AML-193 (cell line): ENCODE measurements at places on chromosomes 16 and 17.

DNA sequence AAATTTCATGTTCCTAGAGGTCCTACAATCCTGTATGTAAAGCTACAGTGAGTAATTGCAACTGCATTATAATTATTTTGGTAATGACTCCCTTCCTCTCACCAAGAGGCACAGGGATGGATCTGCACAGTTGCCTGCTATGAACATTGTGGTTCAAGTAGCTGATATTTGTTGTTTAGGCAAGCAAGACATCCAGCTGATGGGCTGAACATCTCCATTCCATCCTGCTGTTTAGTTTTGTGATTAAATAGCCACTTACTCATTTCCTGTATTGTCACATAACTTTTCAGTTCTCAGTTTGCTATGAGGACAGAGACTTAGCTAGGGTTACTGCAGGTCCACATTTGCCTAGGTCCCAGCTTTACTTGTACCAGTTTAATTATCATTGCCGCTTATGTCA is 181.2 kb upstream of the TBX2 start:
- peak; percentile 67 for DNase-seq

DNA sequence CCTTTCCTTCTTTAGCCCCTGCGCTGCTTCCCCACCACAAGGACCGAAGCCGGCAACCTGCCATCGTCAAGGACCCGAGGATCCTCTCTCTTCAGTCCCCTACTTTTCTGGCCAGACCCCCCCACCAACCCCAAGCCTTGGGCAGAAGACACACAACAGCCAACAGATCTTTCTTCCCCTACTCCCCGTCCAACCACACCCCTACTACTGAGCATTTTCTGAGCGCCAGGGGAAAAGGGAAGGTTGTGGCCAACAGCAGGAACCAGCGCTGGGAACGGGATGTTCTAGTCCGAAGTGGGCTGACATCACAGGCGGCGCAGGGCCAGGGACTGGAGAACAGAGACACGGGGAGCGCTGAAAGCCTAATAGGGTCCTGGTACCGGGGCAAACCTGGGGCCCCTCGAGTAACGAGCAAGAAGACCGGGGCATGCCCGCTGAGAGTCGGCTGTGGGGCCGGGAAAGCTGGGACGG is 528 bp downstream of the PER1 start:
- no peak for DNase-seq

DNA sequence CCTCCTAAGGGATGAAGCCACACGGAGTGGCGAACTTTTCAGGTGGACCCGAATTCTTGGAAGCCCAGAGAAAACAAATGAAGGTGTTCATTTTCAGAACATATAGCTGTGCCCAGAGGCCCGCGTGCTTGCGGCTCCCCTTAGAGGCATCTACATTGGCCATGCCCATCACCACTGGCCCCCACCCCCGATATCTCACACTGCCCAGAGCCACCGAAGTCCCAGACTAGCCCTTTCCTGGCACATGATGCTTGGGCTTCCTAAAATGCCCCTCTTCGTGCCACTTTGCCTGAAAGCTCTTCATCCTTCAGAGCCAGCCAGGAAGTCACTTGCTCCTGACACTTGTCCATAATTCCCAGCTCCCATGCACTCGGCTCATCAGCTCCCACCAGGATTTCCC is 2.1 kb upstream of the HEXIM1 start:
- no peak for DNase-seq

- no peak for DNase-seq
Measured at GRCh38 chr16:81066681-81067080, 10.4 kb downstream of the C16orf46 start.

- DNase-seq: no peak
Measured at GRCh38 chr16:17930280-17930679, 406.3 kb downstream of the NPIPA8 start.

GRCh38 chr16:27429981-27430441 is 28.0 kb downstream of the IL21R start:
- no peak for DNase-seq

DNA sequence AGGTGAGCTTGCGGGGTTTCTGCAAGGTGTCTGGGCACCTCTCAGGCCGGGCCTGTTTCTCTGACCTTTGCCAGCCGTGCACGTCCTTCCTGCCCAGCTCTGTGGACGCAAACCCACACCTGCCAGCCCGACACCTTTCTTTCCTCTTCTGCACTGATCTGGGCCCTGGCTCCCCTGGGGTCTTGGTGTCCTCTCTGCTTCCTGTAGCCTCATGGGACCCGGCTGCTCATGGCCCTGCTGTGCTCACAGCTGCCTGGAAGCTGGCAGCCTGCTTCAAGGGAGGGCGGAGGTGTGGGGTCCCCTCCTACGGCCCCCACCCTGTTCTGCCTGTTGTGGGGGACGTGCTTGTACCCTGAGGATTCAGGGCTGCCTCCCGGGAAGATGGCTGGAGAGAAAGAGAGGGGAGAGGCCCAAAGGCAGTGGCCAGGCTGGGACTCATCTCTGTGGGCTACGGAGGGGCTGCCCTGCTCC is 342.4 kb downstream of the SEC14L1 start:
- DNase-seq: no peak

DNA sequence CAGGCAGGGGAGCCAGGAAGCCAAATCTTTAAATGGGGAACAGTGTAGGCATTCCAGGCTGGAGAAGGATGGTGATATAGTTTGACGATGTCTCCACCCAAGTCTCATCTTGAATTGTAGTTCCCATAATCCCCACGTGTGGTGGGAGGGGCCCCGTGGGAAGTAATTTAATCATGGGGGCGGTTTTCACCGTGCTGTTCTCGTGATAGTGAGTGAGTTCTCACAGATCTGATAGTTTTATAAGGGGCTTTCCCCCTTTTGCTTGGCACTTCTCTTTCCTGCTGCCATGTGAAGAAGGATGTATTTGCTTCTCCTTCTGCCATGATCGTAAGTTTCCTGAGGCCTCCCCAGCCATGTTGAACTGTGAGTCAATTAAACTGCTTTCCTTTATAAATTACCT is 28.8 kb downstream of the GINS3 start:
- no peak for DNase-seq

DNA sequence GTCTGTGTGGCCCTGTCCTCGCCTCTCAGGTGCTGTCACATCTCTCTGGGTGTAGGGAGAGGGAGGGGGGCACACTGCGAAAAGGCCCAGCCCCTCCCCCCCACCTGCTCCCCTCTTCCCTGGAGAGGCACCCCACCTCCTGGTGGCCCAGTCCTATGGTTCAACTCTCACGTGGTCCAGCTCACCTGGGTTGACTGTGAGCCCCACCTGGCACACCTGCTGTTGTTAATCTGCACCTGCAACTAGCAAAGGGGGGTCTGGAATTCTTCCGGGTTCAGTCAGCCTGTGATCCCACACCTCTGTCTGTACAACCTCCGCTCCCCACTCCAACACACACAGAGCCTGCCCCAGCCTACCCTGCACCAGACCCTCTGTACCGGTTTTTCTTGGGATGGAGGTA is 2.0 kb upstream of the SYNGR2 start:
- no peak for DNase-seq

GRCh38 chr16:76963614-76964315 is 227.2 kb upstream of the MON1B start:
- no peak for DNase-seq

DNA sequence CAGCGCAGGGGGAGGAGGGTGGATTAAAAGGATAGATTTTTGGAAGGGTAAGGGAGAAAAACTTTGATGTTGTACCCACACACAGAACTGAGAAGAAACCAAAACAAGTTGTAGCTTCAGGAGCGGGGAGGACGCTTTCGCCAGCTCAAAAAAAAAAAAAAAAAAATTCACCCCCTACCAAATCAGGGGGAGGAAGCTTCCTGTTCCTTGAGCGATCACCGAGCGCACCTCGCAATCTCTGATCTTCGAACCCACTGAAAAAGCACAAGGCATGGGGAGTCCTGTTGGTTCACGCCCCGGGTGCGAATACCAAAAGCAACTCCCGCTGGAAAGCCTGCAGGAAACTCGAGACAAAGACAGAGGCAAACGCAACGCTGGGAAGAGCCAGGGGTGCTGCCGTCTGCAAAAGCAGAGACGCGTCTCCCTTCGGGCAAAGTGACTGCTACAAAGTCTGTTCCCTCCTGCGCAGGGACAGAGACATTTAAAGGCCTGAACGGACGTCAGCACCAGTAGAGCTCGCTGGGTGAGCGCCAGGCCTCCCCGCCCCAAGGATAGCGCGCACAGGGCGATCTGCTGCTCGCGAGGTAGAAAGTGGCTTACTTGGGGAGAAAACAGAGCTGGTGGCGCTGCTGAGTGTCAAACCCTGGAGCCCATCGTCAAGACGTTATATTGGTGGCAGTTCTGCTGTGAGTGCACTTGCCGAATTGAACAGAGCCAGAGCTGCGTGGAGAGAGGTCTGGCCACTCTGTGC is 190.4 kb downstream of the USP22 start:
- DNase-seq: no peak

DNA sequence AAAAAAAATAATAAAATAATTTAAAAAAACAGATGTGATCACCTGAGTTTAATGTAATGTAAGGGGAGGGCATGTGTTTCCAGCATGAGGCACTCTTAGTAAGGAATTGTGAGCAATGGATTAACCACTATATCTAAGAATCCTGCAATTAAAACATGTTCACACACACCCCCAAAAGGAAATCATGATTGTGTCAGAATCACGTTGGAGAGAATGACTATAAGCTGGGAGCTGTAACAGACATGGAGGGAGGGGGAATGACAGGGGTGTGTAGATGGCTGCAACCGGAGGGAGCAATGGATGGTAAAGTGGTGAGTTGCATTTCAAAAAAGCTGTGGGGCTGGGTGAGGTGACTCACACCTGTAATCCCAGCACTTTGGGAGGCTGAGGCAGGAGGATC is 13.6 kb upstream of the CCL22 start:
- no peak for DNase-seq

- peak; percentile 90 for DNase-seq
Measured at GRCh38 chr17:49968405-49969133, 421 bp upstream of the DLX4 start.

DNA sequence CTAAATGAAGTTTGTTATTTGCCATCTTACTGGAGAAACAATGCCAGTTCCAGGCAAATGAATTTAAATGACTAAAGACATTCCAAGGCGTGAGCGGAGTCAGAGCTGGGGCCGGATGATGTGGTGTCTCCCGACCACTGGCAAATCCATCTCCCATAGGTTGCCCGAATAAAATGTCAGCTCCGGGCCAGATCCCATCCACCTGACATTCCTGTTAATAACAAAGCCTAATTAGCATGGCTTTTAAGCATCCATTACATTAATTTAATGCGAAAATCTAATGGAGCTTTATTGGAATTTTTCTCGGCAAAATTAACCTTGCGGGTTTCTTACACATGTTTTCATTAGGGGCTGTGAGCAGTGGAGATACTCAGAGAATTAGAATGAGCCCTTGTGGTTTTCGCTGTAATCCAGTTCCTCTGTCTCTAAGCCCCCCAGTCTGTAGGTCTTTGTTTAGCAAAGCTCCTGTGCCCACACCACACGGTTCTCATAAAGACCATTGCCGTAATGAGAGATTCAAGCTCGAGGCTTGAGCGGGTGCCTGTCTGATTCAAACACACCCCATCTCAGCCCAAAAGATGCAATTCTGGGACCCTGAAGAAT is 123.3 kb downstream of the CCT6B start:
- no peak for DNase-seq

DNA sequence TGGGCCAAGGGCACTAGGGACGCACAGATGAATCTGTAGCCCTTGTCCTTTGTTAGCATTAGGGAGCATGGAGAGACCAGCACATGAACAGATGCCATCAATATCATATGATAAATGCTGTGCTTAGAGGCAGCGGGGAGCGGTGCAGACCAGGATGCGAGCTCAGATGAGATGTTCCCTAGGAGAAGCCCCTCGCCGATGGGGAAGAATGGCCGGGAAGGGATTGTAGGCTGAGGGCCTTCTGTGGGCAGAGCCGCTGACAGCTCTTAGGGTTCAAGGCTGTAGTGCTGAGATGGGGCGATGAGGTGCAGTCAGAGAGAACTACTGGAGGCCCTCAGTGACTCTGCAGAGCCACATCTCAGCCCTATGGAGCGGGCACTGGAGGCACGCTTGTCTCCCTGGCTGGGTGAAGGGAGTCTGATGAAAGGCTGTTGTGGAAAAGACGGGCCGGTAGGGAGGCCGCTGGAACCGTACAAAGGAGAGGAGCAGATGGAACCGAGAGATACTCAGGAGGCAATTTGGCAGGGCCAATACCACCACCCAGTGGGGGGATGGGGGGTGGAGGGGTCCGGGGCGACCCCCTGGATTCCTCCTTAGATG is 66.3 kb upstream of the ENDOV start:
- DNase-seq: no peak

- no peak for DNase-seq
Measured at GRCh38 chr16:9113707-9114106, 22.3 kb downstream of the HAPSTR1 start.

- DNase-seq: peak; percentile 34
Measured at GRCh38 chr17:42050393-42051012, at the start of gene C17orf113. TSS of gene C17orf113 (minus strand) at chr17:42050601. CDS start at chr17:42043376, 7,225 bp downstream.

- DNase-seq: peak; percentile 57
Measured at GRCh38 chr17:65561452-65562205, at the start of gene AXIN2. TSS of gene AXIN2 (minus strand) at chr17:65561648. CDS start at chr17:65558620, 3,028 bp downstream.

DNA sequence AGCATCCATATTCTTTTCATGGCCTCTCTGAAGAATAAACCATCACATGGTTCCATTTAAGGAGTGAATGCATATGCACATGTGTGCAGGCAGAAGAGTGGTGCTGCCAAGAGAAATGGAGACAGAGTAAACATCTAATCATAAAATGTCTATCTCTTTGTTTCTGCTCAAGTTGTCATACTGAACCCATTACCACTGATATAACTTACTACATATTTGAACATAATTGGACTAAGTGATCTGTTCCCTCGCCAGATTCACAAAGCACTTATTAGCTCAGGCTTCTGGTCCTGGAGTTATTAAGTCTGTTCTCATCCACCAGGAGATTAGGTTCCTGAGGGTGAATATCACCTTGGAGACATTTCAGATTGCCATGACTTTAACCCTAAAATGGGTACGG is 72.3 kb upstream of the XYLT1 start:
- DNase-seq: no peak

GRCh38 chr17:33241390-33241789 is 51.7 kb downstream of the ASIC2 start:
- DNase-seq: no peak

- no peak for DNase-seq
Measured at GRCh38 chr17:7186241-7186640, 7.1 kb upstream of the ASGR1 start.

- no peak for DNase-seq
Measured at GRCh38 chr17:47240806-47241205, 12.8 kb upstream of the ITGB3 start.

DNA sequence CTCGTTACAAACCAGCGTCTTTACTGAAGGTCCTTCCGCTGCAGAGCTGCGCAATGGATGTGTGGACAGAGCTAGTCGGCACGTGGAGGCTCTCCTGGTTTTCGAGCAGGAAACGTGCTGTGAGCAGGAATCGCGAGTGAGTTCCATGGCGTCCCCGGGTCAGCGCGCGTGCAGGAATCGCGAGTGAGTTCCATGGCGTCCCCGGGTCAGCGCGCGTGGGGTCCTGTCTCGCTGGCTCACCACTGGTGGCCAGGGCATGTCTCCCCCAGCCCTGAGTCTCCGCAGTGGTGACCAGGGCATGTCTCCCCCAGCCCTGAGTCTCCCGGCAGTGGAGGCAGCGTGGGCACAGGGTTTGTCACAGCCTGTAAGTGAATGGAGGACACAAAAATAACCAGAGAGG is 62.7 kb downstream of the KLHDC4 start:
- no peak for DNase-seq
